ENCODE measurements at places on chromosomes 2 and 18.

DNA sequence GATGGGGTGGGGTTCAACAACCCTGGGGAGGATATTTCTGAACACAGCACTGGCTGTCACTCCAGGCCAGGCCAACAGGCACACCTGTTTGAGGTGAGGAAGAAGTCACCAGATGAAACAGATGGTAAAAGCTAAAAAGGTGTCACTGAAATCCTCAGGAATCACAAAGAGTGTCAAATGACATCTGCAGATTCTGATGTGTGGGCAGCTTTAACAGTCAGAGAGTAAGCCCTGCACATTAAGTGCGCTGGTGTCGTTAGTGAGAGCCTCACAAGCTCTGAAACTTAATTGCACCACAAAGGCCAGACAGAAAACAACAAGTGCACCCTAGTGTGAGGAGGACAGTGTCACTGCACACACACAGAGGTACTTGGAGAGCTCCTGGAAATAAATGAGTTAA, 13.6 kb downstream of the FLACC1 start:
- DNase-seq: no peak

DNA sequence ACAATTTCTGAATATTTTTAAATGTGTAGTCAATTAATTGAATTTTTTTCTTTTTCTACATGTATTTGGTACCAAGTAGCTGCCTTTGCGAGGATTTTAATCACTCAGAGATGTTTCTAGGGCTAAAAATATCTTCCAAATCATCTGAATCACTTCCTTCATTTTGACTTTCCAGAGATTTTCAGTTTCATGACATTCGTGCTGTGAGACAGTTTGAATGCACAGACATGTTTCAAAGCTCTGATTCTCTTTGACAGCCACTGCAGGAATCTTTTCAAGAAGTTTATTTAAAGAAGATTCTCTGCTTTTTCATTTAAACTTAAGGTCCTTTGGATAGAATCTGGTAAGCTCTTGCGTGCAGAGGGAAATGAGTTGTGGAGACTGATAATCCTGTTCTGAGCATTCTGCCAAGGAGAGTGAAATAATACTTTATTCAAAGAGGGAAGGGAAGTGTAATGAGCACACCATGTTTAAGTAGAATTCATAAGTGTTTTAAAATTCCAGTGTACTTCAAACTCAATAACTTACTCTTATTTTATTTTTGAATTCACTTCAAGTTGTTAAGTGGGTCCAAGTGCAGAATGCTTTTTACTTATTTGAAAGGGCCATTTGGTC, 9.7 kb downstream of the CYBRD1 start:
- DNase-seq: no peak

- DNase-seq: peak; percentile 45
These were observed 86.7 kb downstream of the C18orf54 start for GRCh38 chr18:54444319-54444914.

DNA sequence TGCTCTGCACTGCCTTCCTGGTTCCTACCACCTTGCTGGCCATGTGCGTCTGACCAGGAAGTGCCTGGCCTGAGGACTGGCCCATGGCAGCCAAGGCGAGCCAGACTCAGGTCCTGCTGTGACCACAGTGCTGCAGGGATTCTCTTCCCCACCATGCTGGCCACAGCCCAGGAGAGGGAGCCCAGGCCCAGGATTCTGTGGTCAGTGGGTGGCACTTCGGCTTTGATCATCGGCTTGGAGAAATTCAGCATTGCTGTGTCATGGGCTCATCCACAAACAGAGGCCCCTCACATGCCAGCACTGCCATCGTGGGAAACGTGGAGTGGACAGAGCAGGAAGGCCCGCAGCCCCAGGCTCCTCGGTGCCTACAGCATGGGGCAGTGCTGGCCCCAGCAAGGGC, 211.6 kb downstream of the SEPTIN10 start:
- DNase-seq: no peak

- DNase-seq: no peak
These were observed 40.2 kb upstream of the LRRC30 start for GRCh38 chr18:7190547-7191156.

DNA sequence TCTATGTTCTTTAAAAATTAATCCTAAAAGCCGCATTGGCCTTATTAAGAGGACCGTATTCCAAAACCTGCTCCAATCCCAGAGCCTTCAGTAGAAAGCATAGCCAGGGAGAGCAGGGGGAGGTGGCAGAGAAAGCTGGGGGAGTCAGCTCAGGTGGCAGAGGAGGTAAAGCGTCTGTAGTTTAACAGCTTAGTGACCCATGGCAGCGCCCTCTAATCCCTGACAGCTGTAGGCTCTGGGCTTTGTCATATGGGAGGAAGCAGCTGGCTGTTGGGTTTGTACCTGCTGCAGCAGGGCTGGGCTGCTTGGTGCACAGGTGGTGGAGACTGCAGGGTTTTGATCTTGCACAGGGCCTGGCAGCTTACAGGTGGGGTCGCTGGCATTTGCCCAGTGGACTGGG, 50.6 kb downstream of the THNSL2 start:
- DNase-seq: no peak

- DNase-seq: peak; percentile 34
These were observed 57.6 kb upstream of the IL1RL1 start for GRCh38 chr2:102253753-102254150.

DNA sequence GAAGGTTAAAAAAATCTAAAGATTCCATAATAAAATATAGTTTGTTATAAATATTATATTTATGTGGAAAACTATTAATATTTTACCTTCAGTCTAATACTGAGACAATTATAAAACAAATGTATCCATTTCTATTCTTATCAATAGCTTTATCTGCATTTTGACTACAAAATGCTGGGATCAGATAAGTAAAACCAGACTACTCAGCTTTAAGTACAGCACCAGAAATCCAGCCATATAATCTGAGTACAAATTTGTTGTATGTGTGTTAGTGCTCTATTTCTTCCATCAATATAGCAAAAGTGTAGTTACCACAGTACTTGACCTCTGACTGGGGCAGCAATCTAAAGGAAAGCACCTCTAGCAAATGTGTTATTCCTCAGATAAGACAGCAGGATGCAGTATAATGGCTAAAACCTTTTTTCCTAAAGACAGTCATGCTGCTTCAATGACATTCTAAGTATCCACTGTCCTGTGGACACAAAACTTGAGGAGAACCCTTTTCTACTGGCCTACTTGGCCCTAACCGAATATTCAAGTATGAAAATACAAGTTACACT, 68.1 kb downstream of the OLA1 start:
- peak; percentile 6 for DNase-seq

DNA sequence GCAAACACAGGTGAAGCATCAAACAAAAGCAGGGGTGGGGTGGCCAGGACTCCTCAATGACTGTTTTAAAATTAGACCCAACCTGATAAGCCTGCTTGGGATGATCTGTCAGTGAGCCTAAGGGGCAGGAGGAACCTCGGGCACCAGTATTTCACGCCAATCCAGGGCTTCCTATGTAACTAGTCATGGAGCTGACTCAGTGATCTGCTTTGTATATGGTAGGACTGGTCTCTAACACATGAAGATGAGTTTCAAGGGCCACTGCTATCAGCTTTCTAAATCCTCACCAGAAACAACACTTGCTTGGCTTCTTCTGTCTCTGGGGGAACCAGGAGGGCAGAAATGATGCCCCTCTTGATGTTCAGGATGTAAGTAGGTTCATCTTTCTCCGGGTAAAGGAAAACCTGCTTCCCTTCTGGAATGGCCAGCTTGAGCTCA, 6.2 kb downstream of the APOB start:
- DNase-seq: no peak

DNA sequence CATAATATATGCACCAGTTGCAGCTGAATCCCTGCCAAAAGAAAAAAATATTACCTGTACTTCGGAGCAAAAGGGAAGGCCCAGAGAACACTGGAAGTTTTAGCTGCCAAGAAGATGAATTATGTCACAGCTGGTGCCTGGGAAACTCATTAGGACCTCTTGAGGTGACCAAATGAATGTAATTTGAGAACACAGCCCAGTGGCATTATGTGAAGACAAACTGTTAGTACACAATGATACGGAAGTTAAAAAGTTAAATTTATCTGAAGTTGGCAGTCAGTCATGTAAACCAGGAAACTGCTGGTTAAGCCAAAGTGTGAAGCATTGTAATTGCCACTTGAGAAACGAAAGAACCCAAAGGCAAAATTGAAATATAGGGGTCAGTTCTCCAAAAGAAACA, 80.7 kb downstream of the EML4 start:
- DNase-seq: no peak

DNA sequence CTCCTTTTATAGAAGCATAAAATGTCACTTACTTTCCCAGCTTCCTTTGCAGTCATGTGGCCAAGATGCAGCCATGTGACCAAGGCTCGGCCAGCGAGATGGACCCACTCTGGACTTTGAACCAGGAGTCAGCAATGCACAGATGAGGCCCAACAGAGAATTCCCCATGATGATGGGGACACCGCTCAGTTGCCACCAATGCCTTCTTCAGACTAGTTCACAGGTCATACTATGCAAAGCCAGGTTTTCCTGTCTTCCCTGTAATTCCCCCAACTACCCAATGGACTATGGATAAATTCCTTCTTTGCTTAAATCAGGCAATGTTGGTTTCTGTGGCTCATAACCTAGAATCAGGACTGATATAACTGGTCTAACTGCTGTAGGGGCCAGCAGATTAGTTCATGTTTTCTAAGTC, 22.5 kb upstream of the REL start:
- no peak for DNase-seq

DNA sequence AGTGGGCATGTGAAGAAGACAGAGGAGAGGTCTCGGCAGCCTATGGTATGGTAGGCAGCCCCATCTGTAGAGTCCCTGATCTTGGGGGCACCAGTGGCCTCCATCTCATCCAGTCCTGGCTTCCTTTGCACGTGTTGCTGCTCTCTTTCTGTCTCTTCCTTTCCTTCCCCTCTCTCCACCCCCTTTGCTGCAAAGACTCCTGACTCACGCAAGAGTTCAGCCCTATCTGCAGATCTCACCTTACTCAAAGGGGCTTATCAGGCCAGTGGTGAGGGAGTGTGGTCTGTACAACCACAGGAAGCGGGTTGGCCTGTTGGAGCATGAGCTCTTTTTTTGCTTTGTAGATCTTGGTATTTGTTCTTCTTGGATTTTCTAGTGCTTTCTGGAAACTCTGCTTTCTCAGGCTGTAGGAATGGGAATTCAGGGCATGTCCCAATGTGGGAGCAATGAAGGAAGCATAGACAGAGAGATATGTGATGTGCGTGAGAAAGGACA, 14.6 kb upstream of the NT5DC4 start:
- no peak for DNase-seq

DNA sequence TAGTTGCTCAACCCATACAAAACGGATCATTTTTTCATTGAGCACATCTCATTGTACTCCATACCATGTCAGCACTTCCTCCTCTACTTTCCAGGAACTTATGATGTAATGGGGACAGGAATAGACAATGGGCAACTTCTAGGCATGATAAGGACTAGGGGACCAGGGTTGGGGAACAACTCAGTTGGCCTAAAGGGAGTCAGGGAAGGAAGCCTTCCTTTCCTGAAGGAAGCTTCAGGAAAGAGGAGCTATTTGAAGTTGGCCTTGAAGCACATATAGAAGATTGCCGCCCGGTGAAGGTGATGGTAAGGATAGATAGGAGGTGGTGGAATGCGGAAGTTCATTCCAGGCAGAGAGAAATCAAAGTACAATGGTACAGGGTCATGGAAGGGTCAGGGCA, 283.9 kb downstream of the SLC8A1 start:
- no peak for DNase-seq

- peak; percentile 46 for DNase-seq
These were observed 242.6 kb downstream of the PHLPP1 start for GRCh38 chr18:62957885-62958472.

GRCh38 chr2:135954020-135954601, 31.3 kb downstream of the DARS1 start:
- DNase-seq: no peak

DNA sequence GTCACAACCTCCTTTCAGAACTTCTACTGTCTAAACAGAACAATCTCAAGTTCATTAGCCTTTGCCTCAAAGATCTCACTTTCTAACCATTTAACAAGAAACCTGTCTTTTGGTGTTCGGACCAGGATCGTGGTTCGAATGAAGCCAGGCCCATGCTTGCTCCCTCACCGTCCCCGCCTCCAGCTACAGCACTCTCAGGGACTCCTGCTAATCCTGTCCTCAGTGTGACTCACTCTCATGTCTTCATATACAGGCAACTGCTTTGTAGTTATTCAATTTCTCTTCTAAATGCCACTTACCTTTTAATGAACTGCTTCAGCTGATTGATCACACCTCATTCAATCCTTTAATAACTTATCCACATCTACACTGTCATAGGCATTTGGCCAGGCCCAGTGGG, 15.8 kb downstream of the SERTAD2 start:
- no peak for DNase-seq

- no peak for DNase-seq
These were observed 1.6 kb downstream of the DSC2 start for GRCh38 chr18:31100436-31101182.

GRCh38 chr2:77228391-77228790, 293.8 kb downstream of the LRRTM4 start:
- no peak for DNase-seq

GRCh38 chr18:76687304-76687962, 134.9 kb upstream of the ZNF236 start:
- DNase-seq: no peak

DNA sequence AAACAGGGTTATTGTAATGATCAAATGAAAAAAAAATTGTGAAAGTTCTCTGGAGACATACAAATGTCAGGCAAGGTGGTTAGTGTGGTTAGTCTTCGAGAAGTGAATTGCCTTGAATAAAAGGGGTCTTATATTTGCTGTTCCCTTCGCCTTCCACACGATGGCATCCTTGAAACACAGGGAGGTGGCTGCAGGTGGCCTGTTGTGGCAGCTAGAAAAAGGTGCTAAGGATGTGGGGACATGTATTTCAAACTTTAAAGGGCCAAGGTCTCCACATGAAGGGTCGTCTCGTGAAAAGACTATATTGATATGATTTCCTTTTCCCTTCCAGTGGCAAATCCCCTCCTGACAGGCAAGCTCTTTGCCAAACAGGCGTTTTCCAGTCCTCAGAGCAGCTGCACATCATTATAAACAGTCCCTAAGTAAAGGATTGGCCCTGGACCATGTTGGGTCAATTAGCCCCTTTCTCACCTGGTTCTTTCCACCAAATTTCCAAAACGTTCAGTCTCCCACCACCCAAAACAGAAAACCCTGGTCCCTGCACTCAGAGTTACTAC, 68.5 kb downstream of the COPS8 start:
- peak; percentile 66 for DNase-seq

GRCh38 chr2:144830543-144830942, 310.6 kb upstream of the ZEB2 start:
- peak; percentile 40 for DNase-seq

- no peak for DNase-seq
These were observed 11.7 kb upstream of the CCDC74A start for GRCh38 chr2:131516011-131516410.

- DNase-seq: no peak
These were observed 56.9 kb downstream of the CTIF start for GRCh38 chr18:48595703-48596218.

GRCh38 chr2:85353876-85354285, 447 bp downstream of the RETSAT start:
- peak; percentile 18 for DNase-seq

- DNase-seq: no peak
These were observed 29.7 kb downstream of the ZNF804A start for GRCh38 chr2:184628051-184628450.

All from AG10803 (cell line).